ENCODE measurements at places on chromosomes 11 and 22.

- H3K4me1 ChIP-seq: no peaks in the 10 kb centered on the region
- H3K27me3 ChIP-seq: peaks cover 14% of the 10 kb centered on the region
- no peaks in the 10 kb centered on the region for H3K36me3 ChIP-seq
- H3K4me3 ChIP-seq: no peak overlapping the region
Measured at GRCh38 chr22:43235445-43236409, 48.8 kb upstream of the TTLL12 start.

DNA sequence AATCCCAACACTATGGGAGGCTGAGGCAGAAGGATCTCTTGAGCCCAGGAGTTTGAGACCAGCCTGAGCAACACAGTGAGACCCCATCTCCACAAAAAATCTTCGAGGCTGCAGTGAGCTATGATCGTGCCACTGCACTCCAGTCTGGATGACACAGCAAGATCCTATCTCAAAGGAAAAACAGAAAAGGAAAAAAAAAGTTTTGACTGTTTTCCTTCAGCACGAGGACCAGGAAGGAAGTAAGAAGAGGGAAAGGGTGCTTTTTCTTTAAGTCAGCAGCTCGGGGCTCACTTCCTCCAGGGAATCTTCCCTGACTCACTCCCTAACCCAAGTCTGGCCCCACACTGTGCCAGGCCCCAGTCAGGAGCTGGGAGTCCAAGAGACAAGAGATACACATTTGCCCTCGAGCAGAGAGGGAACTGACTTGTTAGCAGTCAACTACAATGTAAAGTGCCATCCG lies 14.2 kb downstream of the ARRB1 start:
- H3K27ac ChIP-seq: peak overlapping the region; percentile 43
- no peaks in the 10 kb centered on the region for H3K36me3 ChIP-seq
- H3K4me3 ChIP-seq: no peak overlapping the region
- DNase-seq: peak; percentile 42
- peaks cover 42% of the 10 kb centered on the region for H3K4me1 ChIP-seq

- no peaks in the 10 kb centered on the region for H3K4me1 ChIP-seq
- no peaks in the 10 kb centered on the region for H3K36me3 ChIP-seq
- no peak overlapping the region for H3K4me3 ChIP-seq
- DNase-seq: no peak
- no peaks in the 10 kb centered on the region for H3K27me3 ChIP-seq
Measured at GRCh38 chr11:17188675-17189074, 19.1 kb downstream of the PIK3C2A start.

GRCh38 chr22:29370537-29370936 lies 17.8 kb downstream of the AP1B1 start:
- DNase-seq: no peak
- no peaks in the 10 kb centered on the region for H3K4me1 ChIP-seq
- no peak overlapping the region for H3K4me3 ChIP-seq
- H3K27me3 ChIP-seq: no peaks in the 10 kb centered on the region

DNA sequence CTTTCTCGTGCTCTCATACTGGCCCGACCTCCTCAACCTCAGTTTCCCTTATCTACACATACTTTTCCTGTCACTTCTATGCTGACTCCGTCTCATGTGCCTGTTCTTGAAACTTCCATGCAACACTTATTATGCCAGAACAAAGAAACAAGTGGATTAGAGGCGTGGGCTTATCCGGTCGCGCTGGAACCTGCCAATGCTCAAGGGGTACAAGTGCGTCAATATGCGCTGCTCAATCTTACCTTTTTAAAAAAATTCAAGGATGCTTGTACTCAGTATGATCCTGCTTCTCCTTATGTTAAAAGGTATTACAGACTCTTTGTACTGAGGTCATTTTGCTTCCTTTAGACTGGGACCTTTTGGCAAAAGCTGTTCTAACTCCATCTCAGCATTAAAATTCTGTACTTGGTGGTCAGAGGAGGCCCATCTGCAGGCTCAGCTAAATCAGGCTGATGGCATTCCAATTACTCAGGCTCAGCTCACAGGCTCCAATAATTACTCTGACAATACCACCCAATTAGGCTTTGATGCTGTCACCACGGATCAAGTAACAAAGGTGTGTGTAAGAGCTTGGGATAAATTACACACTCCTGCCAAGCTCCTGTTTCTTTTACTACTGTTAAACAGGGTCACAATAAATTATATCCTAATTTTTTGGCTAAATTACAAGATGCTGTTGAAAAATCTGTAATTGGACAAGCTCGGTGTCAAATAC lies 26.3 kb upstream of the ALDH3B2 start:
- no peak overlapping the region for H3K4me3 ChIP-seq
- H3K27ac ChIP-seq: no peak overlapping the region
- DNase-seq: no peak
- H3K27me3 ChIP-seq: peaks cover 3% of the 10 kb centered on the region
- H3K36me3 ChIP-seq: no peaks in the 10 kb centered on the region
